GM20000 (cell line): ENCODE measurements at places on chromosomes 1 and 21.

- no peak for DNase-seq
Observed at GRCh38 chr1:37429029-37429428, 45.4 kb upstream of the ZC3H12A start.

DNA sequence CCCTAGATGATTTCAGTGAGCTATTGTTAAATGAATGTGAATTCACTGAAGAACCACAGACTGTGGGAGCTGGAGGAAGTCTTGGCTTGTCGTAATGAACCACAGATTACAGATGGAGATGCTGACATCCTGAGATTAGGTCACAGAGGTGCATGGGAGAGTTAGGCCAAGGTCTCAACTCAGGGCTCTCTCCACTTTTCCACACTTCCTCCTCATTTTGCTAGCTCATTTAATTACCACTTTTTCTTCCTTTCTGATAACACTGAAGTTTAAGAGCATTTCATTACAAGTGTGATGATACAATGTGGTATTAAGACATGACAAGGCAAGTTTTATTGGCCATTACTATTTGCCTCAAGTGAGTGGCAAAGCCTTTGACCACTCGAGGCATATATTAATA lies 30.8 kb downstream of the ST6GALNAC3 start:
- no peak for DNase-seq

DNA sequence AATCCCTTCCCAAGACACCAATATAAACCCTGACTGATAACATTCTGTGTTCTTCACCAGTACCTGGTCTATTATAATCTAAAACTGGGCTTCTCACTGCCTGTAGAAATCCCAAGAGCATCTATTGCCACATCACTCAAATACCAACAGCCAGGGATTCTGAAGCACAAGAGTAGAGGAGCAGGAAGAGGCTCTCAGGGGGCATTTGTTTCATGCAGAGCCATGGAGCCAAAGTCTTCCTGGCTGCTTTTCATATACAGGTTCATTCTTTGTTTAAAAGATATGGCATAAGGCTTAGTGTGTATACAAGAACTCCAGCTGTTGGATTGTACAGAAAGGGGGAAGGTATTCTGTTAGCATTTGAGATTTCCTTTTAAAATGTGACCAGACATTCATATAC lies 38.2 kb upstream of the USH2A start:
- no peak for DNase-seq

DNA sequence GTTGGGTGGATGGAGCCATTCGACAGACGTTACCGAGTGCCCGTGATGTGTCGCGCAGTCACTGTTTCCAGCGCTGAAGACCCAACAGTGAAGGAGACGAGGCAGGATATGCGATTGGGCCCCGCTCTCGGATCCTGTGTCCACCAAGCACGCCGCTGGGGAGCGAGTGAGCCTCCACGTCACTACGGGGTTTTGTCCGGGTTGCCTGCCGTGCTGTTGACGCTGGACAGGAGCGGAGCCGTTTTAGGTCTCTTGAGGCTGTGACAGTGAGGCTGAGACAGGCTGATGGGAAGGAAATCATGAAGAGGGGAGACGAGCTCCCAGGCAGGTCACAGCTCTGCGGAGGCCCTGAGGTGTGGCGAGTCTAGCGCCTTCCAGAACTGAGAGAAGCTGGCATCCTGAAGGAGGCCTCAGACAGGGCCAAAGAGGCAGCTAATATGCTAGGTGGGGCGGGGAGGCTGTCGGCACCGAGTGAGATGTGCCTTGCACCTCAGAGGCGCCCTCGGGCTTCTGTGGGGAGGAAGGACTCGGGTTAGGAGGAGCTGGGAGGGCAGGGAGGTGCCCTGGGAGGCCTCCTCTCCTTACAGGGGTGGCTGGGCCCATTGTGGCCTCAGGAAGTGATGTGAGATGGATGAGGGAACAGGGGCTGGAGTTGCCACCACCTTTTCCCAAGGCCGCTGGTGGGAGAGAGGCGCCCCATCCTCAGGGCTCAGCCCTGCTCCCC lies 196.0 kb upstream of the TMEM51 start:
- DNase-seq = no peak

GRCh38 chr1:178645157-178645807 lies 79.8 kb upstream of the RALGPS2 start:
- no peak for DNase-seq

DNA sequence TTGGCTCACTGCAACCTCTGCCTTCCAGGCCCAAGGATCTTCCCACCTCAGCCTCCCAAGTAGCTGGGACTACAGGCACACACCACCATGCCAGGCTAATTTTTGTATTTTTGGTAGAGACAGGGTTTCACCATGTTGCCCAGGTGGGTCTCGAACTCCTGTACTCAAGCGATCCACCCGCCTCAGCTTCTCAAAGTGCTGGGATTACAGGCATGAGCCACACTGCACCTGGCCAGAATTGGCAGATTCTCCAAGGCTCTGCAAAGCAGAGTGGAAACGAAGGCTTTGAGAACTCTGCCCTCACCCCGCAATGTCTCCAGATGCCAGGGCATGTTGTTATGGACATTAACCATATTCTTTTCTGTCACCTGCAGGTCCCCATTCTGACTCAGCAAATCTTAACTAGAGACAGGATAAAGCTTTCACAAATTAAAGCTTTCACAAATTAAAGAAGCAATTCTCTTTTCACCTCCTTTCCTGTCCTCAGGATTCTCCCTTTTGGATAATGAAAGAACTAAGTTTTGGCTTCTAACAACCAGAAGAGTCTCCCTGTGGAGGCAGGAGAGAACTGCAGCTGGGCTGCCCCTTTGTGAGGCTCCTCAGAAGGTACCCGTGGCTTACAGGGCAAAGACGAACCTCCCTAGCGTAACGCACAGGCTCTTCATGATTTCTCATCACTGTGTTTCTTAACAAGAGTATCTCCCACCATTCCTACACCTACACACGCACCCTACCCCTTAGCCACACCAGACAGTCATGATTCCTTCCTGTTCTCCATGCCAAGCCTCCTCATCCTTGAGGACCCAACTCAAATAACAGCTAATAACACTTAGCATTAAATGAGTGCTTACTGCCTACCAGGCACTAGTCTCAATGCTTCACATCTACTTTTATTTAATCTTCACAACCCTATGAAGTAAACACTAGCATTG lies 29.8 kb downstream of the GPA33 start:
- DNase-seq = no peak

GRCh38 chr1:92872719-92873118 lies 40.9 kb downstream of the RPL5 start:
- no peak for DNase-seq

DNA sequence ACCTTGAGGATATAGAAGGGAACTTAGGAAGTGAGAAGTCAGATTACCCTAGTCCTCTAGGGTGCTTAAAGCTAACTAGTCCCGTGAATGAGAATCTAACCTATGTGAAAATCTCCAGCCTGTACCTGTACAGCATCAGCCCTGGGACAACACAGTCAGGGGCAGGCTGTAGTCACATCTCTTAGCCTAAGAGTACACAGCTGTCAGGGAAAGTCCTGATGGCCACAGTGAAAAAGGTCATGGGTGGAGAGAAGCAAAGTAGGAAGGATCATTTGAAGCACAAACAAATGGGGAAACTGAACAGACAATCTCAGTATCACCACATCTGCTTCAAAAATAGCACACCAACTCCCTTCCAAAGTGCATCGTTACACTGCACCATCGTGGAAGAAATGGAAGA lies 11.7 kb downstream of the CTSK start:
- DNase-seq = no peak

DNA sequence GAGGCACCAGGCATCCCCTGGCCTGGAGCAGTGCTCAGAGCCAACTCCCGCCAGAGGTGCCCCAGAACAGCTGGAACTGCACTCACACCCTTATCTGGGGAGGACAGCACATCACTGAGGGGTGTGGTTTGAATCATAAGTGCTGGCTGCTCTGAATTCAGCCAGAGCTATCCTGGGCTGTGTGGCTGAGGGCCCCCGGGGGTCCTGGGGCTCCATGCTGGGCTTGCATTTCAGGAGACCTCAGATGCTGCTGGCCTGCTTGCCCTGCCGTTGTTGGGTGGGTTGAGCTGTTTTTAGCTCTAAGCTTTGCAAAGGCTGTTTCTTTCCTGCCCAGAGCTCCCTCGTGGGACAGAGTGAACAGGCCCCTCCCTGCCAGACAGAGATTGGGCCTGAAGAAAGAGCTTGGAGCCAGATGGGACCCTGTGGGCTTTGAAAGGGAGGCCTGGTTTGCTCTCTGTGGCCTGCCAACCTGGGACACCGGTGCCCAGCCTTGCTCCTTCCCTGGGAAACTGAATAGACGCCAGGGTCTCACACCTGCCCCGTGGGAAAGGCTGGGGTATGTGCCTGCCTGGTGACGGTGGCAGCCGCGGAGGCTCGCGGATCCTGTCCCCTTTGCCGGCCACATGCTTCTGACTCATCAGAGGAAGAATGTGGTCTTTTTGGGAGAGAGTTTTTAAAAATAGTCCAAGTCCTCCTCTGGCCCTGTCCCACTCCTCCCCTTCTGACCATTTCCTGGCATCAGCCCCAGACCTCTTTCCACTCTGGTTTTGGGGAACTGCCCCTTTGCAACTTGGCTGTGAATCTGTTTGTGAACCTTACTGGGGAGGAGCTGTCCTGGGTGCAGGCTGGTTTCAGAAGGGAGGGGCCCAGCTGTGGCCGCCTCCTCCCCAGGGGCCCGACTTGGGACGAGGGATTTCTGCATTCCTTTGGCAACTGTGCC lies 30.0 kb downstream of the ARHGEF10L start:
- no peak for DNase-seq

GRCh38 chr1:209106237-209106741 lies 477.2 kb upstream of the CAMK1G start:
- no peak for DNase-seq

GRCh38 chr1:43152866-43153265 lies 19.2 kb downstream of the EBNA1BP2 start:
- DNase-seq = no peak

DNA sequence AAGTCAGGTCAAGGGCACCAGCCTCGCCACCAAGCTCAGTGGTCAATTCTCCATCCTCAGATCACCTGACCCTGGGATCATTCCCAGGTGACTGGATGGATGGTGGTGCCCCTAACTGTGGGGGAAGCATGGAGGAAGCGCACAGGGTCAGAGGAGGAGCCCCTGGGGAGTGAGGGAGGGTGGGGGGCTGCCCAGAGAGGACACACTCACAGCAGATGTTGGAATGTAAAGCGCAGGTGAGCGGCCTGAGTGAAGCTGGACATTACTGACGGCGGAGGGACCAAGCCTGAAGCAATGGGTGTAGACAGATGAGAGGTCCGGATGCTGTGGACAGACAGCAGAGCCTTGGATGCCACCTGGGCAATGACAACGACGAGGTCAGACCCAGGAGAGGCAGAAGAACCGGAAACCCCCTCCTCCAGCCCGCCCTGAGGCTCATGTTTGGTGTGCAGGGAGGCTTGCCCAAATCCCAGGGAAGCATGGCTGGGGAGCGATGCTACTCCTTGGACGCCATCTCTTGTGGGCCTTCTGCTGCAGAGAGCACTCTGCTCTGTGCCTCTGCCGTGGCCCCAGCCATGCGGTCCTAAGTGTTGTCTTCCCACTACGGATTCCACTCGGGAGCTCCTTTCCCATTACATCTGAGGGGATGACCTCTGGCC lies 5.7 kb upstream of the CPLANE2 start:
- no peak for DNase-seq

DNA sequence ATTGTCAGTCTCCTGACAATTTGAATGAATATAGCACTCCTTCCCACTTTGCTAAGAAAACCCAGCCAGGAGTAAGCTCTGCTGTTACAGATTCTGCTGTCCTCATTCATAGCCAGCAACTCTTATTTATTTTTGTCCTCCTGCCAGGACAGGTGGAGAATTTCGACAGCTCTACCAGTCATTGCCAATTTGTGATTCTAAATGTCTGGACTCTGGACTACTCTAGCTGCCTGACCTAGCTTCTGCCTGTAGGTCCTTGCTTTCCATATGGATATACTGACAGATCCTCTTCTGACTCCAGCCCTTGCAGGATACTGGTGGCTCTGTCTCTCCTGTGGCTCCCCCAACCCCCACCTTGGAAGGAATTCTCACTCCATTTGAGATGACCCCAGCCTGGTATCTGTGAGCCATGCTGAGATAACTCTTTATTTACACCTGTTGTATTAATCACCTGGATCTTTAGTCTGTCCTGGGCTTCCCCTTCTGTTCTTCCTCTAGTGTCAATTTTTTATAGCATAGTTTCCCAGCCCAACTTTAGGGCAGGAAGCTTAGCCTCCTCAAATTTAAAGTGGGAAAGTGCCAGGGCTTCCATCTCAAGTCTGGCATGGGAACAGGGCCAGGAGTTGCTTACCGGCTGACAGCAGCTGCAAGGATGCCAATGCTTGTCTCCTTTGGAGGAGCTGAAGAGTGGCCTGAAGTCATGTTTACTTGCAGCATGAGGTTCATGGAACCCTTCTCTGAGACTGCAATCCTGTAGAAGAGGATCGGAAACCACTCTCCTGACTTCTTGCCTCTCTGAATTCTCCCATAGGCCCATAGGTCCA lies 6.7 kb downstream of the PM20D1 start:
- DNase-seq = no peak

DNA sequence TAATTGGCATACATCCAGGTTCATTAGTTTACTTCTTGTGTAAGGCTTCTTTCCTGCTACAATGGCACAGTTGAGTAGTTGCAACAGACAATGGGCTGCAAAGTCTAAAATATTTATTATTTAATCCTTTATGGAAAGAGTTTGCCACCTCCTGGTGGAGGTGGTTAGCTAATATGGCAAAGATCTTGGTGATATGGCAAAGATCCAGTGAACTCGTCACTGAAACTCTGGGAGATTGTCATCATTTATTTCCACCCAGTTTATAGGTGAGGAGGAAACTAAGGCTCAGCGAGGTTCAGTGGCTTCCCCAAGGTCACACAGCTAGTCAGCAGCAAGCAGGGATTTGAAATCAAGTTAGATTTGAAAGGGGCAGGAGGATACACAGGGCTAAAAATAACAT lies 16.1 kb upstream of the IFFO2 start:
- DNase-seq = no peak

DNA sequence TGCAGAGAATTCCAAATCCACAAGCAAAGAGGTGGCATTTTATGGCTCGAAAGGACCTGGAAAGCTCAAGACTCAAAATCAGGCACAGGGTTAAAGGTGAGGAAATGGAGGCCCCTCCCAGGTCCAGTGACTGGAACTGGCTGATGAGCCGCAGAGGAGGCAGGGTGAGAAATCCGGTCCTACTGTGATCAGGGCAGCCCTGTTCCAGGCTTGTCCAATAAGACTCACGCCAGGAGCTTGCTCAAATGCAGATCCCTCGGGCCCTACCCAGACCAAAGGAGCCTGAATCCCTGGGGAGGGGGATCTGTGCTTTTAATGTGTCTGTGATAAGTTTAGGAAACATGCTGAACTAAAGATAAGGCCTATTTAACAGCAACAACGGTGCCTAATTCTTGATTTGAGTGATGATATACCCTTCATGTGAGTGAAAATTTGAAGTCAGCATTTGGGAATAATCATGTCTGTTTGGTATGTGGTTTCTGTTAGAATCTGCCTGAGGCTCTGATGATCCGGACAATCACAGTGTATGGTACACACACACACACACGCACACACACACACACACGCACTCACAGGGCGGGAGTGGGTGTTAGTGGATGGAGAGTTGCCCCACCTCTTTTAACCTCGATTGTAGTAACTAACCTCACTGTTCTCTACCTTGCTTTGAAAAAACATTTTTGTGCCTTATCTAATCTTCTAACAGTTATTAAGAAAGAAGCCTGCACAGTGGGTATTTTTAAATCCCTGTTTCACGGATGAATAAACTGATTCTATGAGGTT lies 54.1 kb upstream of the LYST start:
- no peak for DNase-seq

GRCh38 chr21:29299046-29299915 lies 559 bp downstream of the BACH1 start:
- no peak for DNase-seq

GRCh38 chr21:31234936-31235335 lies 109.1 kb downstream of the TIAM1 start:
- DNase-seq = no peak

GRCh38 chr1:26786437-26787380 lies 1.0 kb upstream of the PIGV start:
- peak; percentile 78 for DNase-seq
